ENCODE measurements at places on chromosomes 6 and 20.

GRCh38 chr20:45987108-45987780, 15.2 kb upstream of the ZNF335 start:
- peak; percentile 79 for DNase-seq

DNA sequence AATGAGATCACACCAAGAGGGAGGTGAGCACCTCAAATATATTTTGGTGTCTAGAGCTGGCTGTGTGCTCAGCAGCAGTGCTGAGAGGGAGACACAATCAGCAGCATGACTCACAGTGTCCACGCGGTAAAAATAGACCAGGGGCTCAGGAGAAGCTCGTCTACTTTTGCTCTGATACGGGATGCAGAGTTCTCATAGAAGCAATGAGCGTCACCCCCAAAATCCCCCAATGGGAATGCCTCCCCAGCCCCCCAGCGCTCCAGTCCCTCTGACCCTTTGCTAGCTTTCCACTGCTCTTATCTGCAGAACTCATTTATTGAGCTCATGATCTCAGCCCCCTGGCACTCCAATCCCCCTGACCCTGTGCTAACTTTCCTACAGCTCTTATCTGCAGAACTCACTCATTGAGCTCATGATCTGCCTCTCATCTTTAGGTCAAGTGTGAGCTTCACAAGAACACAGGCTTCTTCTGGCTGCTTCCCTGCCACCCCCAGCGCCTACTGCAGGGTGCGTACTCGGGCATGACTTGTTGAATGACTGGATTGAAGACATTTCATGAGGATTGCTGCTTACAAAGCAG, 34.0 kb downstream of the SYNDIG1 start:
- DNase-seq = no peak

GRCh38 chr20:7437311-7437710, 502.9 kb downstream of the HAO1 start:
- DNase-seq = no peak

- DNase-seq = no peak
Observed at GRCh38 chr6:113741651-113742050, 115.5 kb upstream of the MARCKS start.

- no peak for DNase-seq
Observed at GRCh38 chr20:49132995-49133478, 55.1 kb downstream of the STAU1 start.

GRCh38 chr6:35181933-35182612, 31.7 kb upstream of the SCUBE3 start:
- peak; percentile 73 for DNase-seq

GRCh38 chr6:45637611-45638257, 260.0 kb upstream of the SUPT3H start:
- no peak for DNase-seq
